A549 (cell line): ENCODE measurements at places on chromosomes 2 and 18. TPM values are rescaled to one million over a fixed set of nuclear protein-coding genes. Genes with fewer than 3 reads are reported as not detected.

Gene HRH4
- 0.04 to 0.07 TPM (median 0.07 TPM) in 3 replicates for polyA plus RNA-seq

Gene VWC2L
- polyA plus RNA-seq = not detected in 3 replicates

Gene VSNL1
- not detected in 3 replicates for polyA plus RNA-seq

Gene DCC
- not detected in 3 replicates for polyA plus RNA-seq

Gene RAB12
- polyA plus RNA-seq = 23.2 to 23.9 TPM (median 23.4 TPM) in 3 replicates

Gene TUBB6
- 235 to 259 TPM (median 235 TPM) in 3 replicates for polyA plus RNA-seq

Gene STPG4
- 0.05 to 0.16 TPM (median 0.14 TPM) in 3 replicates for polyA plus RNA-seq

DNA sequence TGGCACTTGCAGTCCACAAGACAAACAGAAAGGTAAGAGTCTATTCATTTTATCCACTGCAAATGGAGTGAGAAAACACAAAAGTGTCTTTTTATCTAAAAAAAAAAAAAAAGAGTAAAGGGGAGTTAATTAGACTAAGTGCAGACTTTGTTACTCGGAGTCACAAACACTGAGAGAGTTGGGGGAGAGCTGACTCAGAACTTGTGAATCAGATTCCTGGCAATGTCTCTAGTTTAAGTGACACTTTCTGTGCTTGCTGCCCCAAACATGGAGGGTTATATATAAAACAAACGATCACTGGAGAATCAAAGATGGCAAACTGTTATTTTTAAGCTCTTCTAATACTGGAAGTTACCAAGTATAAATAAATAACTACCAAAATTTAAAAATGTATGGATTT lies 505.8 kb upstream of the NRP2 start:
- no peak for DNase-seq

DNA sequence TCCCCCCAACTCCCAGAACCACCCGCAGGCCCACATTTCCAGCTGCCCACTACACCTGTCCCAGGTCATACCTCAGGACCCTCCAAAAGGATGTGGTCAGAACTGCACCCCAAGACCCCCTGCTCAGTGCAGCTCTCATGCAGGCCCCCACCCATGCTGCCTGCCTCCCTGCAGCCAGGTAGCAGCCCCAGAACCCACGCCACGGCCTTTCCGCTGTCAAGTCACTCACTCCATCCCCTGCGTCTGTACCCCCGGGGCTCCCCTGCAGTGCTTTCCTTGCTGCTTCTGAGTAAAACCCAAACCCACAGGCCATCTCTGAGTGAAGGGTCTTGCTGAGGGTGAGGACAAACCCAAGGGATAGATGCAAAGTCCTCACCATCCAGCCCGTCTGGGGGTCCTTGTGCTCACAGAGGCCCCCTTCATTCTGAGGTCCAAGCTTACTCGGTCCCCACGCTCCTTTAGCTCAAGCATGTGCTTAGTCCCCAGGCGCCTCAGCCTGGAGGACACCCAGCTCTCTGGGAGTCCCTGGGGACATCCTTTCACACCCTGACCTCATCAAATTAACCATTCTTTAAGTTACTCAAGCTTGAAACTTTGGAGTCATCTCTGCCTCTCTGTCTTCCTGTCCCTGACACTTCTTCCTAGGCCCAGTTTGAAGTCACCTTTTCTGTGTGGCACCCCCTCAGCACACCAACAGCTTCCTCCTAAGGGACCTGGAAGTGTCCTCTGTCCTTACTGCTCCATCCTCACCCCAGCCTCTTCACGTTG lies 130.1 kb downstream of the SMAD7 start:
- no peak for DNase-seq

DNA sequence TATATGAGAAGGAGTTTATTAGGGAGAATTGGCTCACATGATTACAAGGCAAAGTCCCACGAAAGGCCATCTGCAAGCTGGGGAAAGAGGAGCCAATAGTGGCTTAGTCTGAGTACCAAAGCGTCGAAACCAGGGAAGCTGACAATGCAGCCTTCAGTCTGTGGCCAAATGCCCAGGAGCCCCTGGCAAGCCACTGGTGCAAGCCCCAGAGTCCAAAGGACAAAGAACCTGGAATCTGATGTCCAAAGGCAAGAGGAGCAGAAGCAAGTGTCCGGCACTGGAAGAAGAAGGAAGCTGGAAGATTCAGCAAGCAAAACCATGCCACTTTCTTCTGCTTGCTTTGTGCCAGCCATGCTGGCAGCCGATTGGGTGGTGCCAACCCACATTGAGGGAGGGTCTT lies 74.3 kb upstream of the NPAS2 start:
- DNase-seq = no peak

- peak; percentile 79 for DNase-seq
These were observed 88.8 kb downstream of the VIT start for GRCh38 chr2:36785179-36785795.

DNA sequence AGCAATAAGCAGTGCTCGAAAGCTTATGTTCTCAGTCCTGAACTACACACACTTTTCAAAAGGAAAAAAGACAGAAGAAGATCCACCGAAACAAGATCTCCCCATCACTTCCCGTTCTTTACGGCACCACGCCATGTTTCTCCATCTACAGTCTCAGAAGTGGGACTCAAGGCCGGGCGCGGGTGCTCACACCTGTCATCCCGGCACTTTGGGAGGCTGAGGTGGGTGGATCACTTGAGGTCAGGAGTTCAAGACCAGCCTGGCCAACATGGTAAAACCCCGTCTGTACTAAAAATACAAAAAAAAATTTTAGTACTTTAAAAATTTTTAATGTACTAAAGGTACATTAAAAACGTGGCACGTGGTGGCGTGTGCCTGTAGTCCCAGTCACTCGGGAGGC lies 31.2 kb downstream of the ZNF516 start:
- DNase-seq = no peak

- DNase-seq = no peak
These were observed 238.4 kb downstream of the ACTR3 start for GRCh38 chr2:114128263-114128662.

- no peak for DNase-seq
These were observed 53.6 kb downstream of the POLE4 start for GRCh38 chr2:75012080-75012479.

DNA sequence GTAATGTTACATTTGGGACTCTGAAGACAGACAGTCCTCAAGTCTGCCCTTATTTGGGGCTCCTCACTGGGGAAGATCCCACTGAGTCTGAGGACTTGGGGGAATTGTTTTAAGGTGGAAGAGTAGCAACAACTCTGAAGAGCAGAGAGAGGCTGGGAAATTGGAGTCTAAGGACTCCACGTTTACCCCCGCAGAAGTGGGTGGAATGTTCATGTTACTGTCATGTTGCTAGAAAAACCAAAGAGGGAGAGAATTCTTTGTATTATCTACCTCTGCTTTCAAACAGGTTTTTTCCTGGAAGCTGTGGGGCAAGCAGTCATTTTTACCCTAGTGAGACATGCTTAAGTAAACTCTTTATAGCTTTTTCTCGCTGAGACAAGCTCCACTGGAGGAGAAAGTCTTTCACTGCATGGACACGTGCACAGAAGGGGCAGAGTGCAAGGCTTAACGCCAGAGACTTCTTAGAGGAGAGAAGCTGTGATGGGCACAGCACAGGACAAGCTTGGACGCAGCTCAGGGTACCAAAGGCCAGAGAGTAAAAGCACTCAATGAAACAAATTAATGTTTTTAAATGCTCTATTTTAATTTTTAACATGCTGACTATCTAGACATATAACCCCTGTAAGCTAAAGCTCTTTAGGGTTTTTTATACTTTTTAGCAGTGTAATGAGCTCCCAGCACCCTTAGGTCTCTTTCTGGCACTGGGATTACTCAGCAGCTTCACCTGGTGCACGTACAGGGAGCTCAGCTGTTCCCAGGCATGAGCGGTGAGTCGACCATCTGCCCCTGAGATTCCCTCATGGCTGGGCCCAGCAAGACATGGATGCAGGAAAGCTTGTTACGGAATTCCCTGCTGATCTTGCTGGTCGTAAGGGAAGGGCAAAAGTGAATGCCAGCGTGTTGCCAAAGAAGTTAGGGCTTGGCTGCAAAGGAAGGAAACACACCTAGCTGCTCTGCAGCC lies 54.5 kb upstream of the BIN1 start:
- DNase-seq = no peak

GRCh38 chr2:200130762-200131166 lies 175.4 kb downstream of the MAIP1 start:
- DNase-seq = peak; percentile 30

DNA sequence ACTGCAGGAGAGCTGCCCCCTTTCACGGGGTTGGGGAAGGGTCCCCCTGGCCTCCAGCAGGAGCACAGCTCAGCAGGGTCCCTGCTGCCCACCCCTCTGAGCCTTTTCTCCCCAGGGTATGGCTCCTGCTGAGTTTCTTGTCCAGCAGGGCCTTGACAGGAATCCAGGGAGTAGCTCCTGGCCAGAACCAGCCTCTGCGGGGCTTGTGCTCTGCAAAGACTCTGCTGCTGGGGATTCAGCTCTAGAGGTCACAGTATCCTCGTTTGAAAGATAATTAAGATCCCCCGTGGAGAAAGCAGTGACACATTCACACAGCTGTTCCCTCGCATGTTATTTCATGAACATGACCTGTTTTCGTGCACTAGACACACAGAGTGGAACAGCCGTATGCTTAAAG lies 21.2 kb downstream of the FOSL2 start:
- no peak for DNase-seq

DNA sequence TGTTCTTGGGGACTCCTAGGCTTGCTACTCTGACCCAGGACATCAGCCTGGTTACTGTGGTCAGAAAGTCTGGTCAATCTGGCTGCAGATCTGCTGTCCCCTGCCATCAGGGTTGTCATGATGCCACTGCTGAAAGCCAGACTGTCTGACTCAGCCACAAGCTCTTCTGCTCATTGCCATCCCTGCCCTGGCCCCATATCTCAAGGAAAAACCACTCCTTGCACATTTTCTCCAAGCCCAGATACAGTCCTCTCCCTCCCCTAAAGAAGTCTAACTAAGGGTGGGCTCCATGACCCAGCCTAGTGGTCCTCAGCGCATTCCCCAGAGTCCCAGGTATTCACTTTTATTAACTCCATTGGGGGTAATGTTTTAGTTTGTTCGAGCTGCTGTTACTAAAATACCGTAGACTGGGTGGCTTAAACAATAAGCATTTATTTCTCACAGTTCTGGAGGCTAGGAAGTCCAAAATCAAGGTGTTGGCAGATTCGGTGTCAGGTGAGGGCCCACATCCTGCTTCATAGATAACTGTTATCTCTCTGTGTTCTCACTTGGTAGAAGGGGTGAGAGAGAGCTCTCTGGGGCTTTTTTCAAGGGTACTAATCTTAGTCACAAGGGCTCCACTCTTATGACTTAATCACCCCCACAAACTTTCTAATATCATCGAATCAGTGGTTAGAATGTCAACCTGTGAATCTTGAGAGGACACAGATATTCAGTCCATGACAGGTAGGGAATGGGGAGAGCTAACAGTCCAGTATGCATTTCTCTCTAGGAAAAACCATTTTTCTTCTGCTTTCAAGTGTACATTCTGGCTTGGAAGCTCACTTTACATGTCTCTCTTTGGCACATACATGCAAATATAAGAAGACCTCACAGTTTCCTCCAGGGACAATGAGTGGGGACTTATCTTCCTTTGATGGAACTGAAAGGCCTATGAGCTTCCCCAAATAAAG lies 94.8 kb upstream of the CXCR4 start:
- DNase-seq = no peak

- no peak for DNase-seq
These were observed 230.9 kb downstream of the GCA start for GRCh38 chr2:162574615-162575452.

- DNase-seq = no peak
These were observed 415.5 kb downstream of the LRATD1 start for GRCh38 chr2:15048000-15048399.

DNA sequence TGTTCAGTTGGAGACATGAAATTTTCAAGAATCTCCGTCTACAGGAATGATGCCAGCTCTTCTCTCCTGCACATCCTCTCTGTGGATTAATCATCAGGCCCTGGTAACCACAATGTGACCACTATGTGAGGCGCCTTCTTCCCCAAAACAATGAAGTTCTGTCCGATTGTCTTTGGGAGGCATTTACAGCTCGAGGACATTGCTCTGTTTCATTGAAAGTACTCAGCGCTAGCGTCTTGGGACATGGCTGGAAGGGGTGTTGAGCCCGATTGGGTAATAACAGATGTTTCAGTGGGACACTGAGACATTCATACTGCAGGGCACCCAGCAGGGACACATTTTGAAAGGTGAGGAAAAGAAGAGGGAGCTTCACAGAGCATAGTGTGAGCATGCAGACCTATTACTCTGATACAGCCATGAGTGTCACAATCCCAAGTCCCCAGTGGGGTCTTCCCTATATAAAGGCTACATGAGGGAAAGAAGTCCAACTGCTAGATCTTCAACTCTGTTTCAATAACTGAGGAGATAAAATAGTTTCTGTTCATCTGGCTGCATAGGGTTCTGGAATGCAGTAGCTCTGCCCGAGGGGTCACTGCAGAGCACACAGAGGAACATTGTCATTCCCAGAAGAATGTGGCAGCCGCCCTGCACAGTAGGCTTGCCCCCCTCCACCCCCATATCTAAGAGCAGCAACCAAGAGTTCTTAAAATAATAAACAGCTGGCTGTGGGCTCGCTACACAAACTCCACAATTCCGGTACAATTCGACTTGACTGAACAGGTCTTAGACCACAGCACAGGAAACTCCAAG lies 237.3 kb downstream of the OSR1 start:
- no peak for DNase-seq
